ENCODE measurements at places on chromosomes 5 and 9.

DNA sequence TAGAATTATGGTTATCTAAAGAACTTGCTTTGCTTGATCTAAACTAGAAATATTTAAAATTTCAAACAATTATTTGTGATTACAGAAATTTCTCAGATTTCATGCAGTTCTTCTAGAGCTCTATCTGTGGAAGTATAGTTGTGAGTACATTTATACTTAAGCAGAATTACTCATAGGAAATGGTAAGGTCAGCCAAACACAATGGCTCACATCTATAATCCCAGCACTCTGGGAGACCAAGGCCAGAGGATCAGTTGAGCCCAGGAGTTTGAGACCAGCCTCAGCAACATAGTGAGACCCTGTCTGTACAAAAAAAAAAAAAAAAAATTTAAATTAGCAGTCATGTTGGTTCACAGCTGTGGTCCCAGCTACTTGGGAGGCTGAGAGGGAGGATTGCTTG, 71.0 kb downstream of the INVS start:
- H3K4me3 ChIP-seq: no peak overlapping the region
- DNase-seq: no peak
- H3K27me3 ChIP-seq: no peaks in the 10 kb centered on the region
- no peaks in the 10 kb centered on the region for H3K4me1 ChIP-seq
- no peak overlapping the region for H3K27ac ChIP-seq

- peaks cover 34% of the 10 kb centered on the region for H3K4me1 ChIP-seq
- peaks cover 38% of the 10 kb centered on the region for H3K36me3 ChIP-seq
- peak overlapping the region; percentile 40 for H3K27ac ChIP-seq
- no peak for DNase-seq
- H3K4me3 ChIP-seq: no peak overlapping the region
These were observed 134.7 kb downstream of the DPYSL3 start for GRCh38 chr5:147375151-147375550.

DNA sequence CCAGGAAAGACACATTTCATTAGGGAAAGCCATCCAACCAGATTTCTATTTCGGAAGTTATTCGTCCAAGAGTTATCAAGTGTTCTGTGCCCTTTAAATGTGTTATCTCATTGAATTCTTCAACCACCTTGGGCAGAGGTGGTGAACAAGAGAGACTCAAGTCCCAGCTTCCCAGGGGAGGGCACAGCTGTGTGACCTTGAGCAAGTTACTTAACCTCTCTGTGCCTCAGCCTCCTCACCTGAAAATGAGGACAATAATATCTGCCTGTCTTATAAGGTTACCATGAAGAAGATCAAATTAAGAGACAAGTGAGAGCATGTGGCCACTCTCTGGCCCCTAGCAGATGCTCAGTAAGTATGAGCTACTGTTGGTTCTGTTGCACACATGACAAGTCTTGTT, 37.4 kb downstream of the WHRN start:
- H3K27ac ChIP-seq: no peak overlapping the region
- no peak overlapping the region for H3K4me3 ChIP-seq
- DNase-seq: no peak
- peaks cover 32% of the 10 kb centered on the region for H3K36me3 ChIP-seq
- H3K4me1 ChIP-seq: no peaks in the 10 kb centered on the region
- peaks cover 5% of the 10 kb centered on the region for H3K27me3 ChIP-seq

GRCh38 chr9:116414374-116414773, 260.8 kb downstream of the PAPPA start:
- no peaks in the 10 kb centered on the region for H3K36me3 ChIP-seq
- H3K27ac ChIP-seq: no peak overlapping the region
- H3K27me3 ChIP-seq: peaks cover 5% of the 10 kb centered on the region
- no peak overlapping the region for H3K4me3 ChIP-seq
- no peak for DNase-seq

DNA sequence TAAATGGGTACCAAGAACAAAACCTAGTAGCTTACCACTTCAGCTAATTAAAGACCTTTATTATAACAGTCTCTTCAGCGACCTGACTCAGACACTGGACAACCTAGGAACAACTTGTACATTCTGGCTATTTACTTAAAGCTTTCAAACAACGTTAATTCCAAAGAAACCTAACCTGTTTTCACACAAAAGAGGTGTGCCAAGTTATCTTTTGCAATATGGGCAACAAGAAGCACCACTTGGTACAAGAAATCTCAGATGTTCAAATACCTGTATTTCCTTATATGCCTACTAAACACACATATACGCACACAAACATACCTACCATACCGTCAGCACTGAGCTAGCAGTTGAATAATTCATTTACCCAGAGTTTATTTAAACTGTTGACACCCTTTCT, 23.0 kb downstream of the RNF145 start:
- peak overlapping the region; percentile 93 for H3K27ac ChIP-seq
- peaks cover 26% of the 10 kb centered on the region for H3K4me1 ChIP-seq
- no peaks in the 10 kb centered on the region for H3K27me3 ChIP-seq
- peaks cover 48% of the 10 kb centered on the region for H3K36me3 ChIP-seq
- DNase-seq: no peak

DNA sequence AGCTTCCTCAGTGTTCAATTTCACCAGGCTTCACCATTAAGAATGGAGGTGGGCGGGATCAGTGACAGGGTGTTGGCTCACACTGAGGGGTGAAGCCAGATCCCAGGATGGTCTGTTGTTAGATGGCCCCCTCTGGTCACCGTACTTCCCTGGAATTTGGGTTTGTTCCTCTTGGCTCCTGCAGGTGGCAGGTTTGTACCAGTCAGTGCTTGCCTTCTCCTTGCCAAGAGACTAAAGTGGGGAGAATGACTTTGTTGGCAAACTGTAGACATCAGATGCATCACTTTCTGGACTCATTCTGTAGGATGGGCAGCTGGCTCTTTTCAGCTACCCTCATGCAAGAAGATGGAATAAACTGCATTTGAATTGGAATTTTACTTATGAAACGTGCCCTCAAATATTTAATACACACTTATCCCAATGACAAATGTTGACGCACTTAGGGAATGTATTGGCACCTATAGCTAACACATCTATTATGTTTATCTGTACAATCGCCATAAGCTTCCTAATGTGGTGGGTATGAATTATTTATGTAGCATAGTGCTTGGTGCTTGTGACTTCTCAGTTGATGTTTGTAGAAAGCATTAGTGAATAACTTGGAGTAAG, 31.4 kb upstream of the ANKRD55 start:
- H3K27me3 ChIP-seq: no peaks in the 10 kb centered on the region
- peak; percentile 45 for DNase-seq
- H3K4me3 ChIP-seq: no peak overlapping the region
- peaks cover 4% of the 10 kb centered on the region for H3K4me1 ChIP-seq

DNA sequence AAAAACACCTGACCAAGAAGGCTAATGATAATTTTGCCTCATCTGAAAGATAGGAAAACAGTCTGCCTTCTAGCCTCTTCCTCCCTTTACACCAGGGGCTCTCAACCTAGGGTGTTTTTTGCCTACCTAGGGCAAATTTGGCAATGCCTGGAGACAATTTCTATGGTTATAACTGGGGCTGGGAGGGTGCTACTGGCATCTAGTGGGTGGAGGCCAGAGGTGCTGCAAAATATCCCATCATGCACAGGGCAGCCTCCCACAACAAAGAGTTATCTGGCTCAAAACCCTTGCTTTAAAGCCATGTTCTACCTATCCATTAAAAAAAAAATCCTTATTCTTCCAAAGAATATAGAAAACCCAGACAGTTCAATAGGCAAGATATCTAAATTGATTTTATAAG, 45.0 kb upstream of the NR3C1 start:
- no peak overlapping the region for H3K4me3 ChIP-seq
- H3K27ac ChIP-seq: no peak overlapping the region

- H3K4me3 ChIP-seq: no peak overlapping the region
- H3K4me1 ChIP-seq: peaks cover 23% of the 10 kb centered on the region
- no peak overlapping the region for H3K27ac ChIP-seq
These were observed 126.8 kb downstream of the GCNT1 start for GRCh38 chr9:76585487-76586389.

DNA sequence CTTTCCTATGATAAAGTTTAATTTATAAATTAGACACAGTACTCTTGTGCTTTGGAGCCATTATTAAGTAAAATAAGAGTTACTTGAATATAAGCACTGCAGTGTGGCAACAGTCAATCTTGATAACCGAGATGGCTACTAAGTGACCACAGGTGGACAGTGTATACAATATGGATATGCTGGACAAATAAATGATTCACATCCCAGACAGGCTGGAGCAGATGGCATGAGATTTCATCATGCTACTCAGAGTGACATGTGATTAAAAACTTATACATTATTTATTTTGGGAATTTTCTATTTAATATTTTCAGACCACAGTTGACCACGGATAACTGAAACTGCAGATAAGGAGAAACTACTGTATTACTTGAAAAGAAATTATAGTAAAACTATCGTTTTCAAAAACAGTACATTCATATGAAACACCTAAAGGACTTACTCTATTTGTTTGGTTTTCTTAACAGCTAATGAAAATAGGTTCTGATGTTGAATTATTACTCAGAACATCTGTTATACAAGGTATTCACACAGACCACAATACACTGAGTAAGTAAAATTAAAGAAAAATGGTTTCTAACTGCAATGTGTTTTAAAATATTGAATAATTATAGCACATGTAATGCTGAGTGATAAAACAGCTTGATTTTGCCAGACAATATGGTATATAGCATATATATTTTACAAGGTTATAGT, 16.0 kb downstream of the LYRM7 start:
- no peaks in the 10 kb centered on the region for H3K4me1 ChIP-seq
- peaks cover 15% of the 10 kb centered on the region for H3K36me3 ChIP-seq
- H3K4me3 ChIP-seq: no peak overlapping the region
- H3K27me3 ChIP-seq: peaks cover 2% of the 10 kb centered on the region
- H3K27ac ChIP-seq: no peak overlapping the region

GRCh38 chr5:68074633-68075032, 140.9 kb upstream of the PIK3R1 start:
- H3K27ac ChIP-seq: no peak overlapping the region
- peaks cover 17% of the 10 kb centered on the region for H3K27me3 ChIP-seq
- no peak for DNase-seq
- peaks cover 35% of the 10 kb centered on the region for H3K4me1 ChIP-seq
- no peak overlapping the region for H3K4me3 ChIP-seq

Data from nephron progenitor cell (in vitro differentiated cells).